ENCODE measurements at places on chromosomes 4 and X.

DNA sequence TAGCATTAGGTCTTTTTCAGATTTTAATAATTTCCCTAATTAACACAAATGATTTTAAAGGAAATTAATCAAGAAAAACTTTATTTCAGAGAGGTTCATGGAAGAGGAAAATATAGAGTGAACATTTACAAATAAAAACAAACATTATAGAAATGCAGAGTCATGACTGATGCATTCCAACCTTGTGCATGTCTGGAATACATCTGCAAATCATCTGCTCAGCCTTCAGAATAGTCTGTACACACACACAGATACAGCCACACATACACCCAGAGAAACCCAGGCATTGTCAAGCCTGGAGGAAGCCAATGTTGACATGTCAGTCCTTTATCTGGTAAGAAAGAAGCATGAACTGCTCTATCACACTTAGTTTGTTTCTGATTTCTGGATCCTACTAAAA lies 61.3 kb upstream of the NFKB1 start:
- DNase-seq, result no peak

DNA sequence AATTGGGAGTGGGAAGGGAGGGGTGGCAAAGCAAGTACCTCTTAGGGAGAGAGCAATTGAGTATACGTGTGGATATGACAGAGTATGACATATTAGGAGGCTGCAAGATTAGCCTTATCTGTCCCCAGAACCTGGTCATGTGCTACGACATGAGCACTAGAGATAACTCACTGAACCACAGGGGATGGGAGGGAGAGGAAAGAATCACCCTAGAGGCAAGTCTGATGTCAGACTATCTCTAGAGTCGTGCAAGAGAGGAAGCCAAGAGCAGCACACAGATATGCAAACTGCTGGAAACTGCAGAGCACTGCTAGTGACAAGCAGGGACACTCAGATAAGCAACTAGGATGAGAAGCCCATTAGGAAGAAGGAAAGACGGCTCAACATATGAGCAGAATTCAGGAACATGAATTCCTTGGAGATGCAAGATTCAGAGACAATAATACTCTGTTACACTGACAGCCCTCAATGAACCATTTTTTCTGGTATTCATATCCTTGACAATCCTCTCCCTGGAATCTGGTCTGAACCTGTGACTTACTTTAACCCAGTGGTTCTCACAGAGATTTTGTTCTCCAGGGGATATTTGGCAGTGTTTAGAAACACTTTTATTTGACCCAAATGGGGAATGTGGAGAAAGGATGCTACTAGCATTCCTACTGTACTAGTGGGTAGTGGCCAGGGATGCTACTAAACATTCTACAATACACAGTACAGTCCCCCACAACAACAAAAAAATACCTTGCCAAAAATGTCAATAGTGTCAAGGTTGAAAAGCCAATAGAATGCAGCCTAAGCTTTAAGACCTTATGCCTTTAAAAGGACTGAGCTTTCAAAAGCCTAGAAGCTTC lies 84.0 kb upstream of the BMP2K start:
- DNase-seq, result no peak

GRCh38 chr4:169968999-169969398 lies 57.2 kb downstream of the MFAP3L start:
- DNase-seq, result no peak

- no peak for DNase-seq
Observed at GRCh38 chr4:142350871-142351270, 495.2 kb downstream of the INPP4B start.

GRCh38 chr4:3418029-3418762 lies 23.6 kb upstream of the HGFAC start:
- no peak for DNase-seq

DNA sequence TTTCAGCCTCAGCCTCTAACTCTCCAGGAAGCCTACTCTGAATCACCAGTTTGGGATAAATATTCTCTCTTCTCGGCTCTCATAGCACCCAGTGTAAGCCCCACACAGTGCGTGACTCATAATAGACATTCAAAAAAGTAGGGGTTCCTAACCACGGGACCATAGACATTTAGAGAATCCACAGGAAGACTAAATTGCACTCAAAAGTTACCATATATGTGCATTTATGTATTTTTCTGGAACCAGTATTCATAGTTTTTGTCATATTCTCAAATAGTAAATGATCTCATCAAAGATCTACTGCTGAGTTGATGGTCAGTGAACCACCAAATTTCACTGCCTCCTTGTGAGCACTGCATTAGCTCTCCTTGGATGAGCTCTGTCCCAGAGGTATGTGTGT lies 625.7 kb downstream of the SMARCA1 start:
- DNase-seq, result no peak

DNA sequence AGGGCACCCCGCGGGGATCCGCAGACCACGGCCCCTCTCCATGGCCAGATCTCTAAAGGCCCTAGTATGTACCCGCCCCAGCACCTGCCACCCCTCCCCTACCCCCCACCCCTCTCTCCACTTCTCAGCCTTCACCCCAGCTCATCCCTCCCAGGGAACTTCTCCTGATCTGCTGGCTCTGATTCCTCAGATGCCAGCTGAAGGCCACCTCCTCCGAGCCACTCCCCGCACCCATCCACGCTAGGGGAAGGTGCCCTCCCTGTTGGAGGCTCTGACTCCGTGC lies 11.9 kb downstream of the PSAPL1 start:
- DNase-seq, result no peak

- no peak for DNase-seq
Observed at GRCh38 chr4:189815404-189816192, 125.1 kb upstream of the FRG1 start.

GRCh38 chr4:75660491-75660890 lies 12.7 kb downstream of the G3BP2 start:
- no peak for DNase-seq

DNA sequence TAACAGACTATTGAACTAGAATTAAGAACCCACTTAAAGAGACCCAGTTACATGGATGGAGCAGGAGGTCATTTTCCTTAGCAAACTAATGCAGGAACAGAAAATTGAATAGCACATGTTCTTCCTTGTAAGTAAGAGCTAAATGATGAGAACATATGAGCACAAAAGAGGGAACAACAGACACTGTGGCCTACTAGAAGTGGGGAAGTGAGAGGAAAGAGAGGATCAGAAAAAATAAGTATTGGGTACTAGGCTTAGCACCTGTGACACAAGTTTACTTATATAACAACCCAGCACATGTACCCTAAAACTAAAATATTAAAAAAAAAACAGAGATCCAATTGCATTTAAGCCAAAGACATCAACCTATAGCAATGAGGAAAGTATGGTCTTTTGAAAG lies 26.2 kb downstream of the ARAP2 start:
- DNase-seq, result no peak

DNA sequence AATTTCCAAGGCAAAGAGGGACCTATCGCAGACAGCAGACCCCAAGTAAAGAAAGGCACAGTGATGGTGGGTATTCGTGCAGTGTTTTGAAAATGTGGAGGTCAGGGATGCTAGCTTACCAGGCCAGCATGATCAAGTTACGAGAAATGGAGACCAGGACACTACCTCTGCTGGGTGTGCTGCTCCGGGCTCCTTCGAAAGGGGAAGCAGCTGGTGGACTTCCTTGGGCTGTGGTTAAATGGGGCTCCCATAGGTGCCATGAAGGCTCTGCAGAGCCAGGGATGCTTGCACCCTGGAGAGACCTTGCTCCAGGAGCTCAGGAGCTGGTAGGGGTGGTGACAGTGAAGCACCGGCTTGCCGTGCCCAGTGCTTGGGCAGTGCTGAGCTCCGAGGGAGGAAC lies 68.8 kb downstream of the TBL1X start:
- no peak for DNase-seq

DNA sequence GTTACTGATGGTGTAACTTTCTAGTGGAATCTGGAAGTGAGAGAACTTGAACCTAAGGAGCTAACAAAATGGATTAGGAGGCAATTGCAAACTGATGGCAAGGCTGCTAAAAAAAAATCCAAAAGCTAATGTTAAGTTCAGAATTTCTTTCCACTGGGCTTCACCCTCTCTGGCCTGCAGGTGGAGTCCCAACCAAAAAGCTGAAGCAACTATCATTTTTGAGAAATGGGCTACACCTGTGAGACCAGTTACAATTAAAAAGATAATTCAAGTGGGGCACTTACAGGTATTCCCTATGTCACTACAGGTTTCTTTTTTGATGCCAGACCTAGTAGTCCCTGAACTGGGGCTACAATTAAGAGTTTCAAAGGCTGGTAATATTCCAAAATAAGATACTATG lies 142.1 kb upstream of the FTHL17 start:
- DNase-seq, result no peak

DNA sequence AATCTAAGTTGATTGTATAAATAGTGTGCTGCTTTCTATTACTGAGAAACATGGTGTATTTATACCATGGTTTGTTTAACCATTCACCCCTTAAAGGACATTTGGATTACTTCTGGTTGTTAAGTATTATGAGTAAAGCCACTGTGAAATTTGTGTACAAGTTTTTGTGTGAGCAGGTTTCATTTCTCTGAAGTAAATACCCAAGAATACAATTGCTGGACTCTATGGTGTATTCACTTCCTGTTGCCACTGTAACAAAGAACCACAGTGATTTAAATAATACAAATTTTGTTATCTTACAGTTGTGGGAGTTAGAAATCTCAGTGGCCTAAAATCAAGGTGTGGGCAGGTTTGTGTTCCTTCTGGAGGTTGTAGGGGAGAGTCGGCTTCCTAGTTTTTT lies 869.6 kb downstream of the CCSER1 start:
- no peak for DNase-seq

DNA sequence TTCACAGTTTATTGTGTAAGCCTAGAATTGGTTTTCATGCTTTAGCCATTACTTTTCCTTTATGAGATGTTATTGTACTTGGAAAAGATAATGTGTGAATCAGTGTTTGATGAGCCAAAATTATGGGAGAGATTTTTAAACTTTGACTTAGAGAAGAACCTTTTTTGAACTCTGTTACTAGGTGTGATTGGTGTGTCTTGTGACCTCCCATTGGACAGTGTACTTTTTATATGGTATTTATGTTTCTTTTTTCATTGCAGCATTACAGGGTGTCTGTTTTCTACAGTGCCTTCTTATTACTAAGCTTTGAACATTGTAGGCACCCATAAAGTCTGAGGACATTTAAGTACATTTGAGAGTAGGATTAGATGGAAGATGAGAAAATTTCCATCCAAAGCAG lies 91.1 kb downstream of the SLC4A4 start:
- DNase-seq, result no peak

DNA sequence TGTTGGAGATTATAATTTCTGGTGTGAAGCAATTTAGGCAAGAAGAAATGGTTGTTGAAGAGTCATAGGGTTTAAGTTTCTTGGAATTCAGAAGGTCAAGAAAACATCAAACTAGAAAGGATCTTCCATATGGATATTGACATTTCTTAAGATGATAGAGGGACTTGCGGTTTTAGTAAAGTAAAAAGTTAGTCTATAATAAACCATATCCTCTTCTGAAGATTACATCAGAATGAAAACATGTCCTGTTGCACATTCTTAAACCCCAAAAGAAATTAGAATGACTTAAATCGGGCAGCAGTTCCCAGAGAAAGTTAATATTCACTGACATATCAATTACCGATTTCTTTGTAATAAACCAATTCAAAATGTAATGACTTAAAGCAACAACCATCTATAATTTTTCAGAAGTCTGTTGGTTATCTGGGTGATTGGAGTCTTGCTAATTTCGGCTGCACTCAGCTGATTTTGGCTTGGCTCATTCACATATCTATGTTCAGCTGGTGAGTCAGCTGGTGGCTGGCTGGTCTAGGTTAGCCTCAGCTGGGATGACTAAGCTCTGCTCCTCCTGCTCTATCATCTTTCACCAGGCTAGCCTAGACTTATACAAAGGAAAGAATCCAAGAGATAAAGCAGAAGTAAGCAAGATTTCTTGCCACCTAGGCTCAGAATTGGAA lies 24.4 kb upstream of the DYNLT3 start:
- DNase-seq, result no peak

- no peak for DNase-seq
Observed at GRCh38 chr4:155383541-155383940, 6.8 kb upstream of the MAP9 start.

DNA sequence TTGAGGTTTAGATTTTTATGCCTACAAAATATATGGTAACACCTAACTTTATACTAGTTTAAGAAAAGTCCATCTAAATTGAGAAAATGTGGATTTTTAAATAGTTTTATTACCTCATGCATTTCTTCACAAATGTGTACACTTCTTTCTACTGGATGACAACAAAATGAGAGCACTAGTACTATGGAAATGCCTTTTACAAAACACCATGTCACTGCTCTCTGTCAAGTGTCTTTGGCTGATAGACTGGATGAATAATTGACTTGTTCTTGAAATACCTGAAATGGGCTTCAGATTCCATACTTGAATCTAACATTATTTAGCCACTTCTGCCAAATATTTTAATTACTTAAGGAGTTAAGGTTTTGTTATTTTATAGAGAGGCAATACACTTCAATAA lies 49.5 kb downstream of the AMELX start:
- DNase-seq, result no peak

DNA sequence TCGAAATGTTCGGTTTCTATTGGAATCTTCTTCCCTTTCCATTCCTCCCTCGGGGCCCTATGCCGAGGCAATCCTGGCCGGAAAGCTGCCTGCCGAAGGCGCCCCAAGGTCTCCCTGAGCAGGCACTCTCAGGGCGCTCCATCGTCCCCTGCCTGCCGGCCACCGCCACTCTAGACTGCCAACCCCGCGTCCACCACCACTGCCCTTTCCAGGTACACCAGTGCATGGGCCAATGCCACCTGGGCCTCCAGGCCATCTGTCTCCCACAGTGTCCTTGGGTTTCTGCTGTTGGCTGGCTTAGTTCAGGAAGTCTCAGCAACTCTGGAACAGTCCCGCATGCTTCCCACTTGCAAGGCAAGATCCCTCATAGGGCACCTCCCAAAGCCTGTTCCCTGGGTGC lies 14.6 kb downstream of the CTAG1A start:
- no peak for DNase-seq

GRCh38 chr4:41057467-41057866 lies 156.9 kb downstream of the APBB2 start:
- DNase-seq, result no peak

GRCh38 chr4:89898304-89898716 lies 3.7 kb downstream of the MMRN1 start:
- no peak for DNase-seq

DNA sequence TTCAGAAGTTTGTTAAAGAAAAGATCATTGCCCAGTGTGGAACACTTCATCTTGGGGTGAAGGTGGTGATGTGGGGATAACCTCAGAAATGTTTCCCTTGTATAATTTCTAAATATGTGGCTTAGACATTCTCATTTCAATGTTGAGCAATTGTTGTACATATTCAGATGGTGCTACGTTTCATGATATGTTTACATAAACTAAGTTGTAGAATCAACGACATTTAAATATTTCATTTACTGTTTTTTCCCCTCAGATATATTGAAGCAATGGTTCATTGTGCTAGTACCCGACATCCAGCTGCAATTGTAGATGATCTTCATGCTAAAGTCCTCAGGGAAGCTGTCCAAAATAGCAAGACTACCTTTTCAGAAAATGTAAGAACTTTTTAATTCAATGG lies 92.6 kb downstream of the BLTP1 start:
- no peak for DNase-seq

GRCh38 chrX:109714340-109714958 lies 18.6 kb downstream of the ACSL4 start:
- no peak for DNase-seq

Data from hypothalamus (tissue), 51 donors.